Stimulated activated CD4-positive, alpha-beta T cell treated with anti-CD3 and anti-CD28 coated beads, Interleukin-2, amount 100 ng/mL, for 4 hours (primary cell): ENCODE measurements at places on chromosomes 12 and 14.

DNA sequence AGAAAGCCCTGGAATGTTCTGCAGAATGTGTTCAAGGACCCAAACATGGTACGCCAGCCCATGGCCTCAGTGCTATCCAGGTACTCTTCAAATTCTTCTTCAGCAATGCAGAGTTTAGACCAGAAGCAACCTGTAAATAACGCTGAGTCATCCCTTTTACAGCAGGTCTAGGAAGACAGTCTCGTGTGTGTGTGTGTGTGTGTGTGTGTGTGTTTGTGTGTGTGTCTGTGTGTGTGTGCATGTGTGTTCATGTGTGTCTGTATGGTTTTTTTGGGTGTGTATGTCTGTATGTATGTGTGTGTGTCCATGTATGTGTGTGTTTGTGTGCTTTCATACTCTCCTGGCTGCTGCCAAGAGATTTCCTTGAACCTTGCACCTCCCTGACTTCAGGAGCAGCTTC lies 60.1 kb upstream of the RFX4 start:
- no peak for DNase-seq

GRCh38 chr14:68164711-68165113 lies 345.1 kb downstream of the RAD51B start:
- no peak for DNase-seq

DNA sequence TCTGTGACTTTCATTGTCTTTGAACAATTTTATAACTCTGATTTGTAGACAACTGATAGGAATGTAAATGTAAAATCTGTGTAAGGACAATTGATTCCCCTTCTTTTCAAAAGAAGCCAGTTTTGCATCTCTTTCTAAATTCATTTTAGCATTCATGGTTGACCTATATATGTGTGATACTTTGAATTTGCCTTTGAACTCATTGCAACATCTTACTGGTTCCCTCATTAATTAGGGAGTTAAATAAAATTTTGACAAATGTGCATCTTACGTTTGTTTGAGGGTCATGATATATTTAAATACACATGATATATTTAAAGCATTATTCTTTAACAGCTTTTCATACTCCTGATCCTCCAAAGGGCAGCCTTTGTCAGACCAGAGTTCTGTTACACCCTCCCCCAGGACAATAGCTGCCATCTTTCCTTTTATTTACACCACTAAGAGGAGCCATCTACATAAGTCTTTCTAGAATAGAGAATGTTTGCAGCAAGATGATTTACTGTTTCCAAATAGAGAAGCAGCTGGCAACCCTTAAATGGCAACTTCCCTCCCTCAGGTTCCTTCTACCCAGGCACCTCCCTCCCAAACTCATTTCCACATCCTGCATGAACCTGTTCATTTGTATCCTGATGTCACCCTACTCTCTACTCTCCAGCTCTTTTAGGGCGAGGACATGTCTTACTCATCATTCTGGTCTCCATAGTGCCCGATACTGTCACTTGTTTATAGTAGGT lies 40.2 kb upstream of the APPL2 start:
- no peak for DNase-seq

DNA sequence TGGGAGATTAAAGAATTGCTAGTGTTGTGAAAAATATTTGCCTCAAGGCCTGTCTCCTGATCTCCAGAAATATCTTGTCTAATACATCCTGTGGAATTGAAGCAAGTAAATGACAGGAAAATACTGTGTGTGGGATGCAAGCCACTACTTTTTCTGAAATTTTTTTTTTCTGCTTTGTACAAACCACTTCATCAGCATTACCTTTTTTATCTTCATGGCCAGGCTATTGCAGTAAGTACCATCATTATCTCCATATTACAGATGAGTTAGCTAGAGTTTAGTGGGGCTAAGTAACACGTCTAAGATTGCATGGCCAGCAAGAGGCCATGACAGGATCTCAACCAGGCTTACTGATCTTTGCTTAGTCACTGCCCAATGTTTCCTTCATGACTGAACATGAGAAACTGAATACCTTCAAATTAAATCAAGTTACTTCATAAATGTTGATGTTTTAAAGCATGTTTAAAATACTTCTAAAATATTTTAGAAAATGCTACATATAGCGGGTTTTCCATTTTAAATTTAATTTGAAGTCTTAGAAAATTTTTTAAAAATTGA lies 273.7 kb downstream of the SLC6A15 start:
- no peak for DNase-seq

- DNase-seq: no peak
These were observed 57.9 kb downstream of the TXNDC16 start for GRCh38 chr14:52494444-52494843.

DNA sequence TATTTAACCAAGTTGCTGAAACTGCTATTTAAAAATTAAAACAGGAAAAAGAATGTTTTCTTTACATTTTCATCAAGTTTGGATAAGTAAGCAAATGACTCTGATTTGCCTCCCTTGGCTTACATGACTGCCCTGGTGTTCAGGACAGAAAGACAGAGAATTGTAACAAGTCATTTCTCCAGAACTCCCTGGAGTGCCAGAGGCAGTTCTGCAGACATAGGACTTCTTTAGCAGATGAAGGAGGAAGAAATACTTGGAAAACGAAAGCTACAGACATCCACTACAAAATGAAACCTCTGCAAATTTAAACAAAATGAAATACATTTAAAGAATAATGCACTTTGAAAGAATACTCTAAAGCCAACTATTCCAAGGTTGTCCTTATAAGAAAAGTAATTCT lies 253.9 kb downstream of the LRFN5 start:
- no peak for DNase-seq

- no peak for DNase-seq
These were observed 14.2 kb downstream of the HIP1R start for GRCh38 chr12:122849352-122850047.

DNA sequence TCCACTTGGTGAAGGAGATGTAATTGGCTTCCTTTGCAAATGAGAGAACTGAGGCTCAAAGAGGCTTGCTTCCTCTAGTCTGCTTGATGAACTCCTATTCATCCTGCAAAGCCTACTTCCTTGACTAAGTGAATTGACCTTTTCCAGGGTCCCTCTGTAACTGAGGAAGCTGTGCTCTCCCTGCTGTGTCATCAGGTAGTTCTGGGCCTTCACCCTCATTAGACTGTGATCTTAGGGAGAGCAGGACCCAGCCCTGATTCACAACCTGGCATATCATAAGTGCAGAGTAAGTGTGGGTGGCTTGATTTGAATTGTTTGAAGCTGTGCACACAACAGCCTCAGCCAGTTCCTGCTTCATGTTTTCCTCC lies 16.3 kb downstream of the ASB2 start:
- DNase-seq: no peak

DNA sequence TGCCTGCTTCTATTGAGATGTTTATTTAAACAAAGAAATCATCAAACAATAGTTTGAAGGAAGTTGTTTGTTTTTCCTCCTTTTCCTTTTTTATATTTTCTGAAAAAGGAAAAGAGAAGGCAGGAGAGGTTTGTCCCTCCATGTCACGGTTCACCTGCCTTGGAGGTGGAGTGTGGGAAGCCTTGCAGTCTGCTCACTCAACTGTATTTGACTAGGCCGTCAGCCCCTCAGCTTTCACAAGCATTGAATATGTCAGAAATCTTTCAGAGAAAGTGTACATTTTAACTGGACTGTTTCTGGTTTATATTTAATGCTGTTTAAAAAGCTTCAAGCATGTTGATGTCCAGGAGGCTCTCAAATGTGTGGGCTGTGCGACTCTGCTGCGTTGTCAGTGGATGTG lies 370.4 kb downstream of the NPAS3 start:
- DNase-seq: no peak

GRCh38 chr14:95189367-95190132 lies 32.2 kb upstream of the DICER1 start:
- no peak for DNase-seq

- no peak for DNase-seq
These were observed 163.0 kb downstream of the BRMS1L start for GRCh38 chr14:35988972-35989690.

DNA sequence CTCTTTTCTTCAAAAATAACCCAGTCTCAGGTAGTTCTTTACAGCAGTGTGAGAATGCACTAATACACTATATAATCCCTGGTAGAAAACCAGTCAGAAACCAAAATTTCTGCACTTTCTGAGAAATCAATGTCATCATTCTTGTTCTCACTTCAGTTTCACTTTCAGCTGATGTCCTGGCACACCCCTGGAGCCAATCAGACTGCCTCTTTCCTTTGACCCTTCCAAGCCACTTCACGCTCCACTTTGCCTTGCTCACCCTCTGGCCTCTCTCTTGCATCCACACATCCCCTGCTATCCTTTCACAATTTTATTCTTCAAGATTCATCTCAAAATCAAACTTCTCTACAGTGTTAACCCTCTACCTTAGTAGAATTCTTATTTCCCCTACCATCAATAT lies 181.1 kb downstream of the ASCL1 start:
- DNase-seq: no peak

DNA sequence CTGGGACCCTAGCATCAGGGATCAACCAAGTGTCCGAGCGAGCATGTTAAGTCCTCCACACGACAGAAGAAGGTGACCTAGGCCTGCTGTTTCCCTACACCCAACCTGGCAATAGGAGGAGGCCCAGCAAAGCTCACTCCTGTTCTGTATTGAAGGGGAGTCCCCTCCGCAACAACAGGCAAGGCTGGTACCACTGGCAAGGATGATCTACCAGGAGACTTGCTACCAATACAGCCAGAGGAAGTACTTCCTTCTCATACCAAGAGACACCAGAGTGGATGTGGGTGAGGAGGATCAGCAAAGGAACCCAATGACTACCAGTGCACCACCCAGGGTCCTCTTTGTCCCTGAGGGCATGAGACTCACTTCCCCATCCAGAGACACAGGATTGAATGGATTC lies 4.9 kb downstream of the KLRC1 start:
- DNase-seq: no peak

DNA sequence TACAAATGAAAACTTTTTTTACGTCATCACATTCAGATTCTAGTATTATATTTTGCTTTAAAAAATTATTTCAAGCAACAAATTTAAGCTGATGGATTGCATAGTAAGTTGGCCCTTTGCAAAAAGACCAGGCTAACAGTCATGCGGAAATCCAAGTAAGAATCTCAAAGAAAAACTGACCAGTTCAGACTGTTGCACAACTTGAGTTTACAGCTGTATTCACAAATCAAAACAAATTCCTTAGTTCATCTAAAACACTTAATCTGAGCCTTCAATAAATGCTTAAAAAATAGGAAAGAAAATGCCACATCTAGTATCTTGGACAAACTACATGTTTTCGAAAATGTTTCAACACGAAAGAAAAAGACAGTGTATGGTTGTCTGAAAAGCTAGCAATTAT lies 847 bp downstream of the CCDC59 start:
- DNase-seq: no peak
